Stimulated activated CD4-positive, alpha-beta T cell treated with anti-CD3 and anti-CD28 coated beads, Interleukin-15, amount 100 ng/mL, for 1 hour (primary cell): ENCODE measurements at places on chromosomes 3 and 15.

- no peak for DNase-seq
Measured at GRCh38 chr3:168051070-168051469, 44.7 kb downstream of the GOLIM4 start.

DNA sequence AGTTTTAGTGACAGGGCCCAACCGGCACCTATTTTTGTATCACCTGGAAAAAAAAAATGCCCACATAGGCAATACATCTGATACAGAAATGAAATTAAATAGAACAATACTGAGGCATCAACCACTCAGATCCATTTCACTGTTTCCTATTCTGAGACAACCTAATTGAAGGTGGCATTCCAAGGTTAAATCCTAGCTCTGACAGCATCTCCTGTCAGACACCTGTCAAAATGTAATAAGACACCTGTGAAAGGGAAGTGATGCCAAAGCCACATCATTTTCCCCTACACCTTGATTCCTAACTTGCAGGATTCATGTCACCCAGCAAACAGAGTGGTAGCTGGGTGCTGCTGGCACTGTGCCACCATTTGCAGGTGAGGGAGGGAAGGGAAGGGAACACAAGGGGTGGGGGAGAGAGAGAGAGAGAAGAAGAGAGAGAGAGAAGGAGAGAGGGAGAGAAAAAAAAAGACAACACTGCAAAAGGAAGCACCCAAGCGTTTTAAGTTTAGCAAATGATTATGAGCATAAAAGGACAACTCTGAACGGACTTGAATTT lies 1044.6 kb upstream of the CFAP20DC start:
- DNase-seq, result no peak

- DNase-seq, result no peak
Measured at GRCh38 chr3:194851254-194851653, 165.6 kb downstream of the FAM43A start.

DNA sequence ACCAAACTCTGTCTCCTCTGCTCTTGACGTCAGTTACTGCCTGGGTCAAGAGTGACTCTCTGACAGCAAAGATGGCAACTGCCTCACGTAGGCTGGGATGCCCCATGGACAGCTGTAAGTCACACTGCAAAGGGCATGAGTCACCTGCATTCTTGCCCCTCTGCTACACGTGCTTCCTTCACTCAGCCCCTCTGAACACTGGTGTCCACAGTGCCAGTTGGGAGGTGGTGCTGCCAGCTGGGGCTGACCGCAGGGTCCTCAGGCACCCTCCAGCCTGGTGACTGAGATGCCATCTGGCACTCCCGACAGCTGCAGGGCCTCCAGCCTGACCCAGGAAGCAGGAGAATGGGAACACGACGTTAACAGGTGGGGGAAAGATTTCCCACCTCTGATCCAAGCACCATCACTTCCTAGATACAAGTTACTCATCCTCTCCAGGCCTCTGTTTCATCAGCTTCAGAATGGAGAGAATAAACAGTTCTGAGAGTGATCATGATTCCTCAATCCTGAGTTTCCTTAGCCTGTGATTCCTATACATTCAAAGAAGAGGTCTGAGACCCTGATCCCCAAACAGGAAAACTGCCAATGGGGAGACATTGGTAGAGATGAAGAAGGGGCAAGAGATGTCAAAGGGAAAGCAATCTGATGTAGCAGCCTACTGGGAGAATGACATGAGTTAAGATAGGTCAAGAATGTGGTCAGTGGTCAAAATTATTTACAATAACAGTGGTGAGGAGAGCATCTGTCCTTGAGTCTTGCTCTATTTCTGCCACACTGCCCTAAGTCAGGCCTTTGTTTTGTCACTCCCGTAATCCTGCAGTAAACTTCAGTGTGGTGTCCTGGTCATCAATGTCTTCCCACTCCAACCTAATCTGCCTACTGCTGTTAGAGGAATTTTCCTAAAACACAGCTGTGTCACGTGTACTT lies 86.1 kb upstream of the BCL6 start:
- no peak for DNase-seq

GRCh38 chr3:54837964-54838363 lies 89.9 kb downstream of the LRTM1 start:
- DNase-seq, result no peak

GRCh38 chr3:12479919-12480427 lies 4.3 kb upstream of the TSEN2 start:
- DNase-seq, result no peak

- DNase-seq, result no peak
Measured at GRCh38 chr3:37291275-37291700, 116.9 kb upstream of the LRRFIP2 start.

- no peak for DNase-seq
Measured at GRCh38 chr3:149480326-149481017, 6.0 kb downstream of the TM4SF4 start.

DNA sequence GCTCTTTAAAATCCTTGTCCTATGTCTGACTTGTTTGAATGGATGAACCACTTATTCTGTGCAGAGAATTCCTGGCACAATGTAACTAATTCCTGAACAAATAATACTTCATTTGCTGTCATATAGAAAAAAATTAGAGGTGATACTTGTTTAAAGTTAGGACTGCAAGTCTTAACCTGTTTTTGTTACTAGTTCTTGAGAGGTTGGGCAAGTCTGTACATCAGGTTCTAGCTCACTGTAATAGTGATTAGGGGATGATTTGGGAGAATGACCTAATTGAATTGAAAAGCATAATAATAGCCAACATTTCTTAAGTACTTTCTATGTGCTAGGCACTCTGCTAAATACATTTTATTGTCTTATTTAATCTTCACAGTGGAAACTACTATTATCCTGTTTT lies 49.3 kb downstream of the GMPS start:
- no peak for DNase-seq

GRCh38 chr15:60372756-60373155 lies 25.0 kb downstream of the ANXA2 start:
- no peak for DNase-seq

- no peak for DNase-seq
Measured at GRCh38 chr15:41775651-41776050, 1.4 kb downstream of the MAPKBP1 start.

- no peak for DNase-seq
Measured at GRCh38 chr3:88009066-88009465, 49.7 kb downstream of the CGGBP1 start.

DNA sequence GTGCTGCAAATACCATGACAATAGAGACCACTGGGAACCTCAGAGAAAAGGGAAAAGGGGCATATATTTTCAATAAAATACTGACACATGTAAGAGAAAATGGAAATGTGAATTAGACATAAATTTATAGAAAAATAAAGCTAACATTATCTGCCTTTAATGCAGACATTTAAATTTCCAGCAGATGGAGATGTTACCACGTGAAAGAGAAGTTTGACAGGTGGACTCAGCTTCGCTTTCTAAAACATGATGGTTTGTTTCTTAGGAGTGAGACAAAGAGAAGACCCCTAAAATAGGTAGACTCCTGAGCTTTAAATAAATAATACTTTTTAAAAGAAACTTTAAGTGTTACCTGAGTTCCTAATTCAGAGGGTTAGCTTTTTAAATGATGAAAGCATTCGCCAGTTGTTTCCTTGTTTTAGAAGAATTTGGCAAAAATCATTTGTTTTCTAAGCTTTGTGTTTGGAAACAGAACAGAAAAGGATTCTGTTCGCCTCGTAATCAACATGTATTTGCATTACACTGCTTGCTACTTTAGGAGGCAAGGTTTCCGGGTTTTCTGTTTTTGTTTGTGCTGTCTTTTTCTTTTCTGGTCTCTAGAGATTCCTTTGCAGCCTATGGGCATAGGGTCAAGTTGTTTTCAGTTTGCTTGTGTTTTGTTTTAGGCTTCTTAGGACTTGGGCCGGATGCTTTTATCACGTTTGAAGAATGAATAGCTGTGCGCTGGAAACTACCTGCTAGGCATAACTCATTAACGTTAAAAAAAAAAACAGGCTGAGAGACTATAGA lies 271.4 kb downstream of the THSD4 start:
- no peak for DNase-seq

DNA sequence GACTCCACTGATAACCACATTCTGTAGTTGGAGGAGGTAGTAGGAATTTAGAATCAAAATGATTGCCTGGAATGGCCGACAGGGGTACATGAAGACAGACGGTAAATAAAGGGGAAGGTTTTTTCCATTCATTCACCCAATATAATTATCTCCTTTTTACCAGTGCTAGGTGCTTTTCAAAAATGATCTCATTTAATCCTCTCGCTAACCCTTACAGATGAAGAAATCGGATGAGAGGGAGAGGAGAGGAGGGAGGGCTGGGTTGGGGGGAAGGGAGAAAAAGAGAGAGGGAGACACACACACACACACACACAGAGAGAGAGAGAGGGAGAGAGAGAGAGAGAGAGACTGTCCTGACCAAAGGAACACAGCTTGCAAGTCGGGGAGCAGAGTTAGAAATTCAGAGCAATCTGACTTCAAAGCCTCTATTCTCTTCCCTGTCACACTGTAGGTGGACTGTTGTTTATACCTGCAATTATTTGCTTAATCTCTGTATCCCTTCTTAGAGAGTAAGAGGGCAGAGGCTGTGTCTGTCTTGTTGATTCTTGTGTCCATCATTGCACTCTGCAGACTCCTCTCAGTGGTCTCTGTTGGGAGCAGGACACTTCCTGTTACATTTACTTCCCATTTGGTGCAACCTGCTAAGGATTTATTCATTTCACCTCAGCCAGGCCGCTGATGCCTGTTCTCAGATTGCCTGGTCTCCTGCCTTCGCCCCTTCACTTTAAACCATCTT lies 18.7 kb upstream of the PAQR9 start:
- DNase-seq, result no peak

- DNase-seq, result no peak
Measured at GRCh38 chr3:158725348-158726011, 6.8 kb downstream of the RARRES1 start.

DNA sequence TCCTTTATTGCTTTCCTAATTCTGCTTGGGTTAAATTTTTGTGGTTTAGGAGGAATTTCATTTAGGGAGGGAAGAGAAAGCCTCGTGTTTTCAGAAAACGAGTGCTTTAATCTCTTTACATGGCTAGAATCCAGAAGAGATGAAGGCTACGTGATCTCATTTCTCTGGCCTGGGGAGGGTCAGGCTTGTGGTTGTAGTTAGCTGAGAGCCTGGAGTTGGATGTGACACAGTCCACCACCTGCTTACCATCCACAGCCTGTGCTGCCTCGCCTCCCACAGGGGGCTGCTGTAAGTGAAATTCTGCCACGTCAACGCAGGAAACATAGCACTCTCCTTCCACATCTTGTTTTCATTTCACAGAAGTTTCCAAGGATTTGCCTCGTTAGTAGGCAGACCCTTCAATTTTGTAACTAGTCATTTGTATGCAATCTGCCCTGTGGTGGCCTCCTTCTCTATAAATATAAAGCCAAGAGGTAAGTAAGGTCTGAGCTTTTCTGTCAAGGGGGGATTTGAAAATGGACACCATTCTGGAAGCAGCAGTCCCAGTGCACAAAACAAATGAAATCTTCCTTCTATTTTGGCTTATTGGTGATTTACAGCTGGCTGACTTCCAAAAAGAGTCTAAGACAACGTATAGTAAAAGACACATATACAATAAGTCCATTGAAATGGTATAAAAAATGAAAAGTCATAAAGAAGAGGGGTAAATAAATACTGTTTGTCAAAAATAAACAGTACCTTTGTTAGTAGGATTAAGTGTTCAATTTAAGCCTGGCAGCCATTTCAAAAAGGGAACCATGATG lies 3.4 kb downstream of the GXYLT2 start:
- DNase-seq, result no peak

- no peak for DNase-seq
Measured at GRCh38 chr3:6770397-6770690, 90.6 kb upstream of the GRM7 start.

DNA sequence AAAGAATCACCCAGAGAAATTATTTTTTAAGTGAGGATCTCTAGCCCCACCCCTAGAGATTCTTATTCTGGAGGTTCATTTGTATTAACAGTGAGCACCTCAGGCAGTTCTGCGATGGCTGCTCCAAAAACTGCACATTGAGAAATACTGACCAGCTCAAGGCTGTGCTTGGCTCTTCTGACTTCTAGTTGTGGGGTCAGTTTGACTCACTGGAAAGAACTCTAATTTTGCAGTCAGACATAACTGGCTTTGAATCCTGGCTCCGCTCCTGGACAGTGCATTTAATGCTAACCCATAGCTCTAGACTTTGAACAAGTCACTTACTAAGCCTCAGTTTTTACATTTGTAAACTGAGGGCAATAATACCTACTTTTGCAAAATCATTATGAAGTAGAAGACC lies 123.6 kb upstream of the SKOR1 start:
- no peak for DNase-seq

DNA sequence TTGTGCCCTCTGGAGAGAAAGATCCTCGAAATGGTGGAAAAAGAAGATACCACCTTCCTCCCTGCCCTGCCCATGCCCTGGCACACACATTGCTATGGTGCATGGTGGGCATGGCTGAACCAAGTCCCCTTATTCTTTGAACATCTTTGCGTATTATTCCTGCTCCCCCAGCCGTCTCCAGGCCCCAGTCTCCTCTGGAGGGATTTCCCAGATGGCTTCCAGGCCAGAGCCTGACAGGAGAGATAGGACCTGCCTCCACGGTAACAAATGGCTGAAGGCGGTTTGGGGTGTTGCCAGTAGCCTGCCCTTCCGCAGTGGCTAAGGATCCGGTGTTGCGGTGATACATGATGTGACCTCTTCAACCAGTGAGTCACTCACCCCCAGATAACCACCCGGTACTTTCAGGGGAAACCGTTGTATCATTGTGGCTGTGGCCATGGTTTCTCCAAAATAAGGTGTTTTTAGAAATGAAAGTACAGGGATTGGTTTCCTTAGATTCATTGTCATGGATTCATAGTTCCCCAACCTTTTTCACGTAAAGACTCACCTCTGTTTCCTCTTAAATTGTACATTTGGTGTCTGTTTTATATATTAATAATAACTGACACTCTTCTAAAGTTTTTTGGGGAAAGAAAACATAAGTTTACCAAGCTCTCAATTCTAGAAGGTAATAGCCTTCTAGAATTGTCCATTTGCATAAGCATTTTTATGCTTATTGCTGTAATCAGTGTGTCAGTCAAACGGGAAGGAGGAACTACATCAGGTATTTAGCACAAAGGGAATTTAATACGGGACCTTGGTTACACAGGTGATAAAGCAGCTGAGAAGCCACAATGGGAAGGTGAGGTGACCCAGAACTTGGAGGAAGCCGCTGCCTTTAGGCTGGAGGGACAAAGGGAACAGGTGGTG lies 25.9 kb downstream of the SMAD3 start:
- peak; percentile 36 for DNase-seq

DNA sequence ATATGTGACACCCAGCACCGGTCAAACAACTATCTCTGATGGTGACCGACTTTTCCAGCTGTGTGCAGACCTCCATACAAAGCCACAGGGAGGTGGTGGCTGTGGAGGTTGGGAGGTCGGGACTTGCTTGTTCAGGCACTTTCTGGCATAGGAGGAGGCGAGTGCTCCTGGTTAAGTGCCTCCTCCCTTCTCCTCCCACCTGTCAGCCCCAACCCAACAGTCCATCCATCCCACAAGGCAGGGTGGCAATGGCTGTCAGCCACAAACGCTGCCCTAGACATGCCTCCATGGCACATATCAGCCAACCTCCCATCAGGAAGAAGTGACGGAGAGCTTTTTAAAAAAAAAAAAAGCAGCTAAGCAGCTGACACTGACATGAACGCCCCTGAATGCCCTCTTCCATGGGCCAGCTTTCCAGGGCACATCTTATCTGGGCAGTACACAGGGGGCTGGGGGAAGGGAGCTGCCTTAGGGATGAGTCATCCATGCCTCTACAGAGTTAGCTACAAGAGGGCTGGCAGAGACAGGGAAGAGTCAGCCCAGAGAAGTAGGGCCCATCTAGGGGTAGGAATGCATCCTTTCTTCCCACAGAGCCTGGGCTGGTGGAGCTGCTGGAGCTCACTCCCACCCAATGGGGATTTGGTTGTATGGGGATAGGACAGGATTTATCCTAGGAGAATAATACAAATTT lies 41.2 kb downstream of the CCDC12 start:
- DNase-seq, result no peak
